Amniotic stem cell (primary cell): ENCODE measurements at places on chromosomes 2 and 18.
A peak's percentile ranks its signal among the peaks of the same experiment; 100 is the strongest.

- DNase-seq: no peak
Measured at GRCh38 chr2:100252811-100253698, 69.2 kb downstream of the LONRF2 start.

DNA sequence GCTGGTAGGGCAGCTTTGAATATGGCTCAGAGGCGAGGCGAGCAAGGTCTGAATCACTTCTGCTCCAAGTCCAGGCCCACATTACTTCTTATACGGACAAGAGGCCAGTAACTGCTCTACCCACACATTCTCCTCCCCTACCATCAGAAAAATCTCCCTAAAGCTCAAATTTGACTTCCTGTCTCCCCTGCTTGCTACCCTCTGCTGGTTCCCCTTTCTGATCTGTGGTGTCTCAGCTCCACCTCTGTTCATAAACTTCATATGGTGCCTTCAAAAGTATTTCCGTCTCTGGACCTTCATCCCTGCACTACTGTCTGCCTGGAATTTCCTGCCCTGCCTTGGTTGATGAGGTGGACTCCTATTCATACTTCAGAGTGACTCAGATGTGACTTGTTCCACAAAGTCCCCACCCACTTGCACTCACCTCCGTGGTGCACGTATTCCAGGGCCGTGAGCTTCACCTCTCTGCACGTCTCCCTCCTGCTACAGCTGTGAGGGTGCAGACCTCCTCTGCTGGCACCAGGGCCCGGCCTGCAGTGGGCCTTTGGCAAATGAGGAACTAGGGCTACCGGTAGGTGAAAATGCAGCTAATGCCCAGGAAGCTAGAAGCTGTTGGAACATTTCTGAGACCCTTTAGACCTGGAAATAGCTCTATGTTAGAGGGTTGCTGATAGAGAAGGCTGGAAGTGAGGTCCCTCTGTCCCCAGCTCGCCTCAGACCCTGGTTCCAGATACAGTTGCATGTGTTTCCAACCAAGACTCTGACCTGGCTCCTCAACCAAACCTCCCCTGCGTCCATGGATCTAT is 24.6 kb upstream of the KCMF1 start:
- peak; percentile 67 for DNase-seq

DNA sequence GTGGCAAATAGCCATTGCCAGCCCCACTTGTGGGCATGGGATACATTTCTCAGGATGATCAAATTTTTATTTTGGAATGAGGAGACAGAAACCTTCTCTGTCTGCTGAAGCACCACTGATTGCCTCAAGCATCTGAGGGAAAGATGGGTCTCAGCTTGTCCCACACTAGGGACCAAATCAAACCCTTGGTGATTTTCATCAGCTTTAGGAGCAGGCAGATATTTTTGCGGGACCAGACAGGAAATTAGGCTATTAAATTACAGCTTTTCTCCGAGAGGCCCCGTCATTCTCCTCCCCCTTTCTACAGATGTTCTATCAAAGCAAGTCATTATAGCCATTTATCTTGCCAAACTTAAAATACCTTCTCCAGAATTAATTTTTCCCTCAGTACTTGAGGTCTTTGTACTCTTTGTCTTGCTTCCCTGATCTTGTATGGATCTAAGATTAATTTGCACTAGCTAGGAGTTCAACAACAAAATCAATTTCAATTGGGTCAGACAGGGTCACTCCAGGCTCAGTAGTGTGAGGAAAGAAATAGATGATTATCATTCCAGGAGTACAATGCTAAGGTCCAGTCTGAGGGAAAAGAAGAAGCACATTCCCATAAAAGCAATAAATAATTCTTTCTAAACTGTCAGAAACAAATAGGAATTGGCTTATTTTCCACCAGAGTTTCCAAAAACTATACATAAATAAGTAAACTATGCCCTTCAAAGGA is 818.1 kb upstream of the SOX11 start:
- DNase-seq: no peak

DNA sequence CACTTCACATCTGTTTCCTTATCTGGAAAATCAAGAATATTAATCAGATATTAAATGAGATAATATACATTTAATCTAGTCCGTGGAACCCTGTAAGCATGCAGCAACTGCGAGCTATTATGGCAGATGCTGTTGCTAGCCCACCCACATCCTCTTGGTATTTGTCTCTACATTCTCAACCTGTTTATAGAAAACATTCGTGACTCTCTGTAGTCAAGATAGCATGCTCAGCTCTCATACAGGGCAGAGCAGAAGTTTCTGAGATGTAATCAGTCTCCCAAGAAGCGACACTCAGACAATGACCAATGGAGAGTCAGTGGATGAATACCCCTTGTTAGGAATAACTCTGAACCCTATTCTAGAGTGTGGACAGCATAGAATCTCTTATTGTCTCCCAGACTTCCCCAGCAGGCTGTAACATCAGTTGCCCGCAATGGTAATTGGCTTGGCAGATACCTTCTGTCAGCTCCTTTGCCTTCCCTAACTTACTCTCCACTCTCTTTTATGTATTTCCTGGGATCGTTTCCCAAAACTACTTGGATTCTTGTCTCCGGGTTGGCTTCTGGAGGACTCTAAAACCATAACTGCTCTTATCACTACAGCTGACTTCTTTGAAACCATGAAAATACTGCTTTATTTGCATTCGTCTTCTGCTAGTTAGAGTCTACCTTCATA is 400.7 kb upstream of the TNP1 start:
- no peak for DNase-seq

DNA sequence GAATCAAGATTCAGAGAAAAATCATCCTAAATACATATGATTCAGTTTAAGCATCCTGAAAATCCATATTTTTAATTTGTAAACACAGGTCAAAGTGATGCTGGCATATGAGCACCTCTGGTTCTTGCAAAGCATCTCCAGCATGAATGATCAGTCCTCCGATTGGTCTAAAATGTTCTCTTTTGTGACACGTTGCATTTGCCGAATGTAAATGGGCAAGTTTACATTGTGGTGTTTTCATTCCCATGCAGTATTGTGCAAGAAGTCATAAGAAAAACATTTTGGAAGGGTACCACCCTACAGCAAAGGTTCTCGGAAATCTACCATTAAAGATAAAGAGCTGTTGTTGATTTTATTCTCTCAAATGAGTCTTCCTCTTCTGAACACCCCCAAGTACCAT is 108.0 kb upstream of the UNC80 start:
- no peak for DNase-seq

DNA sequence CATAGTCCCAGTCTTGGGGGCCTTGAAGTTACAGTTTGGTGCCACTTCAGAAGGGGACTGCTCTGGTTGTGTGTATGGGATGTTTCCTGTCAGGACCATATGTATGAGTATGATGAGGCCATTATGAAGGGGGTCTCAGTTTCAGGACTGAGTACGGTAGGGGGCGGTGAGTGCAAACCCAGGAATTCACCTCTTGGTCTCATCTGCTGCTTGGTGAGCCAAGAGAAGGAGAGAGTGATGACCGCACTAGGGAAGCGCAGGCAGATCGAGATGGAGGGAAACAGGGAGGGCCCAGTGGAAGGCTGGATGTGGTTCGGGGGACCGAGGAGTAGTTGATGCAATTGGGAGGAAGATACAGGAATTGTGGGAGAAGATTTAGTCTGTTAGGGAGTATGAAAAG is 28.5 kb downstream of the DCDC2C start:
- no peak for DNase-seq

DNA sequence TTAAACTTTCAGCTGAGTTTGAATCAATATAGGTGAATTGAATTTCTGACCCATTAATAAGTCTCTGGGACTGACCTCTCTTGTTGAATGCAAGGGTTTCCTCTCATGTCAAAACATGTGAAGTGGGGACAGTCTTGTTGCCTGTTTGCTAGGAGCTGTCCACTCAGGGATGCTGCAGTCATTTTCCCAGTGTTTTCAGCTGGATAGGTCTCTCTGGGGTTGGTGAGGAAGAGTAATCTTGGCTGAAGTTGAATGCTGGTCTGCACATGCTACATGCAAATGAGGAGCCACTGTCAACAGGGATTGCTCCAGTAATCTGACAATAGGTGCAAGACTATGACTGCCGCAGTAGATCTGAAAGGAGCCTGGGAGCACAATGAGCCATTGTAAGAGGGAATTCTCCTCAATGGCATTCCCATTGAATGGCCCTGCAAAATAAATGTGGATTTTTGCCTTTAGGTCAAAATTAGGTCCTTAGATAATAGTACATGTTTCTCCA is 34.1 kb upstream of the IL1RL1 start:
- no peak for DNase-seq

GRCh38 chr2:119134775-119135174 is 23.8 kb downstream of the C1QL2 start:
- no peak for DNase-seq

DNA sequence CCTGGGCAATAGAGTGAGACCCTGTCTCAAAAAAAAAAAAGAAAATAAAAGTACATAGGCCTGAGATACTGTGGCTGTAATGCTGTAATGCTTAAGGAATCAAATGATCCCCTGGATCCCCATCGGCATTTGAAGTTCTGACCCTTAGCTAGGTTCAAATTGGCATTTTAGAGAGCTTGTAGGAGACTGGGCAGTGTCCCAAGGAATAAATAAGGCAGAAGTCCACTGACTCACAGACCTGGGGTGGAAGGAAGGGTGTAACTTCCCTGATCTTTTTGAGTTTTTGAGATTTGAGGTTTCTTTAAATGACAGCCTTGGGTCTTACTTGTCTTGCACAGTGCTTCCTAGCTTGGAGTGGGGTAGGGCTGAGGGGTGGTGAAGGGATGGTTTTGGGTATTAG is 553.7 kb downstream of the SLC4A3 start:
- DNase-seq: no peak

GRCh38 chr2:220356076-220356475 is 728.6 kb downstream of the SLC4A3 start:
- no peak for DNase-seq

DNA sequence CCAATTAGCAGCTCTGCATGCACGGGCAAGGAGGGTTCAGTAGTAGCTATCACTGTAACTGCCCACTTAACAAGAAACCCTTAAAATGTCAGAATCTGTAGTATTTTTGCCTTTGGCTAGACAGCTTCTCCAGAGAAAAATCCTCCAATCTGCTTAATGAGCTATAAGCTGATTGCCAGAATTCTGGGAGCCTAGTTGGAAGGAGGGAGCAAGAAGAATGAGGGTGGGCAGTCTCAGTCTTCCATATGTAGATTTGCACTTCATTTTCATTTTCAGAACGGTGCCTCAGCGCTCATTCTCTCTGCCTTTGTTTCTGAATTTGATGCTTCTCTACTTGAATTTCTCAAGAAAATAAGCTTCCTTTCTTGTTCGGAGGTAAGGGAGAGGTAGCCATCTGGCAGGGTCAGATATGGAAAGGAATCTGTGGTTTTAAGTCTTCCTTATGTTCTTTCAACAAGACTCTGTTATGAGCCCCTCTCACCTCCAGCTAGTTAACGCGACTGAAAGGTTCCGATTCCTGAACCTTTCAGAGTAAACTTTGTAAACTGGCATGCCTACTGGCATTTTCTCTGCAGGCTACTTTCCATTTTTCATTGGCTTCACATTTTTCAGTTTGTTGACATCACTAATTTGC is 53.5 kb downstream of the HNRNPLL start:
- no peak for DNase-seq

DNA sequence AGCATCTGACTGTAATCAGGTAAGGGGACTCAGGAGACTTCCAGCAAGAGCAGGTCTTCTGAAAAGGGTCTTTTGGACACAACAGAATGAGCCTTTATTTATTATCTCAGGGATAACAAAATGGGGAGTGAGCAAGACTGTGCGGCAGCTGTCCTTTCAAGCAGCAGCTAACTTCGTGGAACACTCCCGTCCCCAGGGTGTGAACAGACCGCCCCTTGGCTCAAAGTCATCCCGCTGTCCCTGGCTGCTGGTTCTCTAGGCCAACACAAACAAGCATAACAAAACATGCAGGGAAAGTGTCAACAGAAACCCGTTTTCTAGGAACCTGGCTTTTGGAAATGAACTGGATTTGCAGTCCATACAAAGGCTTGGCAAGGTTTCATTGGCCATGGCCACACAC is 787.9 kb upstream of the FANCL start:
- no peak for DNase-seq
